Activated CD4-positive, alpha-beta T cell treated with anti-CD3 and anti-CD28 coated beads, Interleukin-2, Interleukin-4, amounts not matched to agents 100 ng/mL and 50 ng/mL, durations not matched to agents 16 hours and 8 hours (primary cell): ENCODE measurements at places on chromosomes 7 and 10.

GRCh38 chr10:218798-219197 is 83.5 kb downstream of the ZMYND11 start:
- no peak for DNase-seq

- no peak for DNase-seq
Measured at GRCh38 chr10:59018977-59019376, 157.5 kb upstream of the PHYHIPL start.

DNA sequence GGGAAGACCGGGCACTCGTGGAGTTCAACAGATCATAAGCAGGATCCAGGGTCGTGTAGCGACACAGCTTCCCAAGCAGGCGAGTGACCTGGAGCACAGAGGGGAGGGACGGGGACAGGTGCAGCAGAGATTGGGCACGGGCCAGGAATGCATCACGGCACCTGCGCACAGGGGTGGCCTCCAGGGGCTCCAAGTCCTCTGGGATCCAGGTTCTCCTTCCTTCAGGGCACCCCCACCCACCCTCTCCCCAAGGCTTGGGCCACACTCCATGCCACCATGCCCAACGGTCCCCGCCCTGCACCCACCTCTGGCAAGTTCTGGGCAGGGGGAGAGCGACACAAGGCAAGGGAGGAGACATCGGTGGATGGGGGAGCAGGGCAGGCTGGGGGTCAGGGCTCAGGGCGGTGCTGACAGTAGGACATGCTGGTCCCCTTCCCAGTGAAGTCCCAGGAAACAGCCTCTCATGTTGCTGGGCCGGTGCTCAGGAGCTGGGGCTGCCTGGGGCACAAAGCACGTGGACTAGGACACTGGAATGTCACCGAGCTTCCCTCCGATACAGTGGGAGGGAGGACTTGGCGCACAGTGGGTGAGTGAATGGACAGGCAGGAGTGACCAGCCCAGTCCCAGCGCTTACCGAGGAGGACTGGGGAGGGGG is 597.3 kb downstream of the PTPRN2 start:
- no peak for DNase-seq

DNA sequence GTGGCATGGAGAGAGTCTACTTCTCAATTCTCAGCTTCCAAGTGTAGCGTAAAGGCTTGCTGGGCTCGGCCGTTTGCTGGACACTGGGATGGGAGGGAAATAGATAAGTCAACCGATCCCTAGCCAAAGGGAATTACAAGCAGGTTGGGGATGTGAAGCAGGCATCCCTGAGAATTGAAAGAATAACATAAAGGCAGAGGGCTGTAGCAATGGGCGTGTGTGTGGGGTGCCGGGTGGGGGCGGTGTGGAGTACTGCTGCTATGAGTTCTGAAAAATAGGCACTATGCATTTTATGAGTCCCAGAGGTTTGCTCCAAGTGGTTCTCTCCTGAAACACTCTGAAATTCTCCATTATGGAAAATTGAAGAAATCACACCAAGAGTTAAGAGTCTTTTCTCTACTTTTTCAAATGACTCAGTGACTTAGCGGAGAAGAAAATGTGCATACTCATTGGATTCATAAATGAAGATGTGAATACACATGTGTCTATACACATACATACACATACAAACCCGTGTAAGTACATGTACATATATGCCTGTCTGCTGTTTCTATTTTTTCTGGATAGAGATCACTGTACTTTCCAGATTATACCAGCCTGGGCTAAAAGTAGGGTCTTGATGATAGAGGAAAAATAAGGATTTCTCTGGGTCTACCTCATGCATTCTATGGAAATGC is 65.4 kb downstream of the ADRA2A start:
- DNase-seq = no peak

GRCh38 chr10:21514129-21514817 is 11.2 kb downstream of the SKIDA1 start:
- no peak for DNase-seq

- DNase-seq = no peak
Measured at GRCh38 chr10:521261-522250, 167.9 kb downstream of the DIP2C start.

GRCh38 chr7:155198901-155199845 is 98.5 kb upstream of the INSIG1 start:
- peak; percentile 90 for DNase-seq

DNA sequence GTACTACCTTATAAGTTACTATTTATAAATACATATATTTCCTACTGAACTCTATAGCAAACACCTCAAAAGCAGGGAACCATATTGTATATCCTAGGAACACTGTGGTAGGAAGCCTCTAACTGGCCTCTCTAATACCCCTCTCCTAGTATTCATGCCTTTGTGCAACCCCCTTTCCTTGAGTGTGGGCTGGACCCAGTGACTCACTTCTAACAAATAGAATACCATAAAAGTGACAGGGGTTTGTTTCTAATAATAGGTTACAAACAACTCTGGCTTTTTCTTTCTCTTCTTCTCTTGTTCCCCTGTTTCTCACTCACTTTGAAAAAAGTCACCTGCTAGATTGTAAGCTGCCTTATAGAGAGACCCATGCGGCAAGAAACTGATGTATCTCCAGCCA is 51.6 kb upstream of the MACC1 start:
- DNase-seq = no peak

DNA sequence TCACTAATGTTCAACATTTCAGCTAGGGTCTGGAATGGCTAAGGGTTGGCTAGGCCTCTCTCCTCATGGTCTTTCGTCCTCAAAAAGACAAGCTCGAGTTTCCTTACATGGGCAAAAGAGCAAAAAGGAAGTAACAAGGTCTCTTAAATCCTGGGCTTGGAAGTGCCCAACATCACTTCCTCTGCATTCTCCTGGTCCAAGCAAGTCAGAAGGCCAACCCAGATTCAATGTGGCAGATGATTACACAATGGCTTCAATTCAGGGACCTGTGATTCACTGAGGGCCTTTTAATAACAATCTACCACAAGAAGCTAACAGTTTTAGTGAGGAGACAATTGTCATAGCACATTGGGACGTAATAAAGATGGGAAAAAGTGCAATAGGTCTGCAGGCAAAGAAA is 4.4 kb upstream of the NUP205 start:
- DNase-seq = no peak

- no peak for DNase-seq
Measured at GRCh38 chr10:71695502-71696476, 23.8 kb downstream of the C10orf105 start.

- no peak for DNase-seq
Measured at GRCh38 chr7:127813991-127814541, 162.1 kb downstream of the SND1 start.

DNA sequence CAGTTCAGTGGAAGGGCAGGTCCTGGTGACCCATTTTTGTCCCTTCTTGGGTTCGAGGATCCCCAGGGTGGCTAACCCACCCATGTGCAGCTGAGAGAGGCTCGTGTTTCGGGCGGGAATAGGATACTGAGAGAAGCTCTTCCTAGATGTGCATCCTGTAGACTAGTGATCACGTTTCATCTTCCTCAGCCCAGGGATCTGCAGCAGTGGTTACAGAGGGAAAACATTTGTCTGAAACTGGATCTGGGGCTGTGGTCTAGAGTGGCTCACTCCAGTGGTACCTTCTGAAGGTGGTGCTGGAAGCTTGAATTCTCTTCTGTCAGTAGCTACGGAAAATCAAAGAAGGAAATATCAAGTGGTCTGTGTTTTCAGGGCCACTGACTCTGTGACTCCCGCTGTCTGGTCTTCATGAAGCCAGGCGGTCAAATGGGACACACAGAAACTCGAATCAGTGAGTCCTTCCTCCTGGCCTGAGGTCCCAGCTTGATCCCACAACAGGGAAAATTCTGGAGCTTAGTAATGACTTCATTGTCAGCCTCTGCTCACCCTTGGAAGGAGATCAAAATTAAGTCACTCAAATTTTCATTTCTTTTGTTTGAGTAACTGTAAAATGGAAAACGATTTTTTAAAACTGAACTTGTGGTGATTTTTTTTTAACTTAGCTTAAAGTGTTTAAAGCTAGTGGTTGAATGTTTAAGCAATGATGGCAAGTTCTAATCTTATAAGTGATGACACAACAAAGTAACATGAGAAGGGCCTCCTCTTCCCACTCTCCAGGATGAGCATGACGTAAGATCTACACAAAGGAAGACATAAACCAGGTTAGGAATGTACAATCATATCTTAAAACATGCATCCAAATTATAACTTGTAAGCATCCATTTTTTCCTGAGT is 469.3 kb upstream of the KLF6 start:
- DNase-seq = no peak

GRCh38 chr7:78594156-78594555 is 795.6 kb downstream of the PHTF2 start:
- DNase-seq = no peak

- DNase-seq = peak; percentile 58
Measured at GRCh38 chr10:61812052-61812721, 89.3 kb upstream of the ARID5B start.

- peak; percentile 62 for DNase-seq
Measured at GRCh38 chr7:43700059-43700501, 29.2 kb downstream of the COA1 start.

- DNase-seq = no peak
Measured at GRCh38 chr7:148723846-148724245, 25.1 kb downstream of the CUL1 start.

GRCh38 chr10:129764011-129764900 is 199.8 kb downstream of the EBF3 start:
- no peak for DNase-seq

GRCh38 chr10:34638406-34639054 is 176.6 kb downstream of the PARD3 start:
- peak; percentile 70 for DNase-seq

DNA sequence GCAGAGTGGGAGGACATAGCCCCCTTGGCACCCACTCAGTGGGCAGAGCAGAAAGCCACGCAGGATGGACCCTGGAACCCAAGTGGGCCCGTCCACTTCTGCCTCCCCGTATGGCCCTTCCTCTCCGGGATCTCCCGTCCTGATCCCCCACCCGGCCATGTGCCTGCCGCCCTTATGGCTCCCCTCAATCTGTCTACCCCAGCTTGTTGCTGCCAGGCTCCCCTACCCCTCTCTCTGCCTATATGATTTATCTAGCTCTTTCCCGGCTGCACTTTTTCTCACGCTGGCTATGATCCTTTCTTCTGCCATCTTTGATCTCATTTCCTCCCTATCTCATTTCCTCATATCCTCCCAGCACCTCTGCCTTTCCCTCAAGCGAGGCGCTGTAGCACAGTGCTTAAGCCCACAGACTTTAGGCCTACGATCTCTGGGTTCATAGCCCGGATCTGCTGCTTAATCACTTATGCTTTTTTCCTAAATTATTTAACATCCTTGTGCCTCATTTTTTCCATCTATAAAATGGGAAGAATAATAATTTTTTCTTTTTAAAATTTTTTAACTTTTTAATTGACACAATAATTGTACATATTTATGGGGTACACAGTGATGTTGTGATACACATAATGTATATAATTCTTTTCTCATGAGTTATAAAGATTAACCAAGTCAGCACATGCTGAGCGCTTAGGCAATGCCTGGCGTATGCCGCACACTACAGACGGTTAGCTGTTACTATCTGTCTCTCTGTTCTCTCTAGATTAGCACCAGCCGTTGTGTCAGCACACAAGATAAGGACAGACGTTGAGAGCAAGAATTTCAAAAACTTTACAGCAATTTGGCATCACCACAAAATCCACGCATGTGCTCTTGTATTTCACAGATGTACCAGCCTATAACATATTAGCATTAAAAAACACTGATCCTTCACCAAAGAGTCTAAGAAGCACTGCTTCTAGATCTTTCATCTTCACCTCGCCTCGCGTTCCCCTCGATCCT is 18.1 kb downstream of the KCNH2 start:
- DNase-seq = peak; percentile 8

DNA sequence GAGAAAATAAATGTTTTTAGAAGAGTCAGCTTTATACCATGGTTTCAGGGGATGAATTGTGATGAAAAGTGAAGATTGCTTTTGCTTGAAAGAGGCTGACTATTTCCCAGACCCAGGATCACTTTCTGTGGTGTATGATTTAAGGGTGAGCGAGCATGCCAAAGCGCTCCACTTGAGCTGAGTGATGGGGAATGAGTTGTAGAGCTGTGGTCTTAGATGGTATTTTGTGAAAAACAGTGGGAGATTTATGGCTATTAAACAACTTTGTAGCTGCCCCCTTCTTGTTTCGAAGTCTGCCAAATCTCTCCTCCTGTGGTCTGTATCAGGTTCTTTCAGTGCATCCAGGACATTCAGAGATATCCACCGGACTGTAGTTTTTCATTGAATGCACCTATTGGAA is 888.2 kb downstream of the LRMDA start:
- no peak for DNase-seq

- DNase-seq = no peak
Measured at GRCh38 chr7:133613250-133613790, 360.4 kb downstream of the EXOC4 start.

DNA sequence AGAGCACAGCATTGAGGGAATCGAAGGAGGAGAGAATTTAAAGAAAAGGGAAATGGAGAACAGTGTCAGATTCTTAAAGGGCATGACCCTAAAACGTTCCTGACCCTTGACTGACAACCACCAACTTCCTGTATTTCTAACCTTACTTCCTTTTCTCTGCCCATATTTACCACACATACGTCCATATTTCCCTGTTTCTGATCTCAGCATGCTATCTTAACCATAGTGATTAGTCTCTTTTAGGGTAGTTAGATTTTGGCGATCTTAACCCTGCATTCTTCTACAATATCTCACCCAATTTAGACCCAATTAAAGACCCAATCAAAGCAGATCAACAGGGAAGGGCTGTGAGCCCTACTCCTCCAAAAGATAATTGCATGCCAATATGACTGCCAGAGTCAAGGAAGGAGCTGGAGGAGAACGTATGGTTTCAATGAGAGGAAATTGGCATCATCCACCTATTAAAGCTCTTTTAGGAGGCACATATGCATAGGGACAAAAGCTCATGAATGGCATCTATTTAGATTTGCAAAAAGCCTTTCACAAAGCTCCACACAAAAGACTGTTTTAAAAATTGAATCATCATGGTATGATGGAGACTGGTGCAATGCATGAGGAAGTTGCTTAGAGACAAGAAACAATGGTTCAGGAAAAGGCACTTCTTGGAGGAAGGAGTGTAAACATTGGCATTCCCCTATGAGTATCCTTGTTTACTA is 49.0 kb upstream of the ARHGAP12 start:
- no peak for DNase-seq

DNA sequence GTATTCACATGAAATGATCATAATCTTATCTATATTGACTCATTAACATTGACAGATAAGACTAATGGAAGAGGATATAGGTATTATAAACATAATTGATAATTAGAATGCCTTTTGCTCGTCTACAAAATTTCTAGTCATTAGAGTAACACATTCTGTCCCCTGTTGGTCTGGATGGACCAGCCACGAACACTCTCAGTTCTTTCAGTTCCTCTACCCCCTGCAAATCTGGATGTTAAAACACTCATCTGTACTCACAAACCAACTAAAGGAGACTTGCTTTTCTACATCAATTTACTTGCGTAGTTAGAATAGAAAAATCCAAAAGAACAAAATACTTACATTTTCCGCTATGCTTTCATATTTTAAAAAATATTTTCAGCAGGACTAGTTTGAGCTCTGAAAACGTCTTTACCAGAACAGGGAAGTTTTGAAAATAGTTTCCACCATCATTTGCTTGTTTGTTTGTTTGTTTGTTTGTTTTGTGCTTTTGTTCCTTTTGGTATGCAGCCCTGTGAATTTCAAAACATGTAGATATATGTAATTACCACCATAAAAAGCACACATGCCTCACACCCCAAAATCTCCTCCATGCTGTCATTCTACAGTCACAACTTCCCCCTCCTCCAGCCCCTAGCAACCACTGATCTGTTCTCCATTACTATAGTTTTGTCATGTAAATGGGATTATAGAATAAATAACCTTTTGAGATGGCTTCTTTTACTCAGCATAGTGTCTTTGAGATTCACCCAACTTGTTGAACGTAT is 103.8 kb downstream of the FZD1 start:
- DNase-seq = no peak

- no peak for DNase-seq
Measured at GRCh38 chr7:24899905-24900304, 80.1 kb downstream of the OSBPL3 start.
